ENCODE measurements at places on chromosomes 11 and 22. TPM values are rescaled to one million over a fixed set of nuclear protein-coding genes. Genes with fewer than 3 reads are reported as not detected.

DNA sequence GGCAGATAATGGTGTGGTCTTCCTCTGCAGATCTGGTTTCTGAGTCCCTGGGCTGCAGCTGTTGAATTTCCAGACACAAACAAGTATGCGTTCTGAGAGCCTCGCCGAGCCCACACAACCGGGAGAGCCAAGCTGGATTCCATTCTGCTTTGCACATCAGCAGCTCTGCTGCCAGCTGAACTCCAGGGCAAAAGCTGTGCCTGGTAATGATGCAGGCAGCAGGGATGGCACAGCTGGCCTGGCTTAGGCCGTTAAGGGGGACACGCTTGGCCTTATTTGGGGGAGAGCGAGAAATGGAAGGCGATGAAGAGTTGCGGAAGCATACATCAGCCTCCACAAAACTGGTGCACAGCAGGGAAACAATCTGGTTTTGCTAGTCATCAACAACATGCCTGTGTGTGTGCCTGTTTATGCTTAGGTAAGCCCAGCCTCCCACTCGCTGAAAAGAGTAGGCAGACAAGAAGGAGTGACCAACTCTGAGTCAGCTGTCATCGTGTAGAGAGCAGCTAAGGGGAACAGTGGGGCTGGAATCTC, 25.1 kb downstream of the ADAMTS8 start:
- H3K36me3 ChIP-seq: no peaks in the 10 kb centered on the region
- no peak overlapping the region for H3K4me3 ChIP-seq
- DNase-seq: no peak
- H3K27ac ChIP-seq: no peak overlapping the region

DNA sequence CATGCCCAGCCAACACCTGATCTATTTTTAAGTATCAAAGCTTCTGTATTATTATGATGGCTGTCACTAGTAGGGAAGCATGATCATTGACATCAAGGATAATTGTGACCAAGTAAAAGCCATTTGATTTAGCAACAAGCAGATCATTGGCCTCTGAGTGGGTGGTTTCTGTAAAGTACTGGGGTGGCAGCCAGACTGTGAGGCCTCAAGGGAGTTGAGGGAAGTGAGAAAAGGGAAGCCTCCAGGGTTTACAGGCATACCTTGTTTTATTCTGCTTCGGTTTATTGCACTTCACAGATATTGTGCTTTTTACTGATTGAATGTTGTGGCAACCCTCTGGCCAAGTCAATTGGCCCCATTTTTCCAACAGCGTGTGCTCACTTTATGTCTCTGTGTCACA, 60.1 kb downstream of the PRR5L start:
- H3K4me1 ChIP-seq: peaks cover 43% of the 10 kb centered on the region
- peaks cover 20% of the 10 kb centered on the region for H3K27me3 ChIP-seq
- no peak overlapping the region for H3K4me3 ChIP-seq
- H3K36me3 ChIP-seq: no peaks in the 10 kb centered on the region
- H3K27ac ChIP-seq: no peak overlapping the region

DNA sequence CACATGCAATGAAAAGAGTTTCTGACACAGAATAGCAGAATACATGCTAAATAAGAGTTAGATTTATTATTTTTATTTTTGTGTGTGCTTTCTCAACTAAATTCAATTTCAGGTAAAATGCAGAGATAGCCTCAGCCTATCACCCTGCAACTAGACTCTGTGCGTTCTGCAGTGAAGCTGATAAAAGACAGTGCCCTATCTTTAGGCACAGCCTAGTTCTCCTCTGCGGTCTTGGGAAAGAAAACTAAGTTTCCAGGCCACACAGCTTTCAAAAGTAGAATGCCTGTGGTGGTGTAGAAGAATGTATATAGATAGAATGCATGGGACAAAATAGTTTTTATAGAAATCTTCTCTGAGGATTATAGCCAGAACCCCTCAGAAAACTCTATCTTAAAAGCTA, 12.0 kb upstream of the MMP1 start:
- DNase-seq: no peak
- no peaks in the 10 kb centered on the region for H3K27me3 ChIP-seq
- H3K36me3 ChIP-seq: no peaks in the 10 kb centered on the region
- no peak overlapping the region for H3K27ac ChIP-seq
- no peak overlapping the region for H3K4me3 ChIP-seq
- no peaks in the 10 kb centered on the region for H3K4me1 ChIP-seq

Gene ROBO4
- total RNA-seq: not detected
